Heart right ventricle (tissue), 16 donors: ENCODE measurements at places on chromosomes 6 and 20. TPM values are rescaled to one million over a fixed set of nuclear protein-coding genes. Genes with fewer than 3 reads are reported as not detected.

- DNase-seq, result no peak
Measured at GRCh38 chr20:38061109-38061508, 27.6 kb downstream of the RPRD1B start.

DNA sequence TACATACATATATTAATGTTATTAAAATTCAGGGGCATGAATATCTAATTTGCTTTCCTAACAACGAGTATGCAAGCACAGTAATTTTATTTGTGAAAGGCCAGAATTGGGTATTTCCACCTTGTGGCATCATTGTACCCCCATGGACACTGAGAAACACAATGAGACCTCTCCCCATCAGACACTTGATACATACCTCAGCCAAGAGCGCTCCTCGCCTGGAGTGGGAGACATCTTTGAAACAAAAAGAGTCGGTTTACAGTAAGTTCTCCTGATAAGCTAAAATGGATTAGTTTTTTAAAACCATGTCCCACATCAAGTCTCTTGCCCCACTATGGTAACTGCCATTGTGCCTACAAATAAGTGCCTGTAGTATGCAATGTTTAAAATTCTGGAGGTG is 2.1 kb downstream of the CNR1 start:
- DNase-seq, result no peak

Gene FAM217A
- not detected for total RNA-seq

Gene DNAAF9
- 32.2 TPM for total RNA-seq

Gene HUS1B
- 0.33 TPM for total RNA-seq
